DMS79 (cell line): ENCODE measurements at places on chromosomes 6 and 20.

GRCh38 chr6:155062866-155063341 is 67.8 kb downstream of the TIAM2 start:
- no peak for DNase-seq

DNA sequence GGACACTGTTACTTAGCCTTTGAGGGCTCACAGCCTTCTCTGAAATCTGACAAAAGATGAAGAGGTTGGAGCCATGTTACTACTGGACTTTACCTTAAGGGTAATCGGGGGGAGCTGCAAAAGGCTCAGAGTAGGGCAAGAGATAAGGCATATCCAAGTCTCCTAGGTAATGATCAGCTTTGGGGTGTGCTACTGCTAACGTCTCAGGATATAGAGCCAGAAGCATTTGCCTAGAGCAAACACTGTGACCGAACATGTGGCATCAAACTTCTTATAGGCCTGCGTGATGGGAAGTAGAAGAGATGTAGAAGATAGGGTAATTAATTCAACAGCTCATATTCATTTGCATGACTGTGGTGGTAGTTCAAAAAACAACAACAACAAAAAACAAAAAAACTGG is 11.1 kb downstream of the UBE2V1 start:
- no peak for DNase-seq

- no peak for DNase-seq
Measured at GRCh38 chr20:43383026-43383795, 74.5 kb upstream of the SRSF6 start.

DNA sequence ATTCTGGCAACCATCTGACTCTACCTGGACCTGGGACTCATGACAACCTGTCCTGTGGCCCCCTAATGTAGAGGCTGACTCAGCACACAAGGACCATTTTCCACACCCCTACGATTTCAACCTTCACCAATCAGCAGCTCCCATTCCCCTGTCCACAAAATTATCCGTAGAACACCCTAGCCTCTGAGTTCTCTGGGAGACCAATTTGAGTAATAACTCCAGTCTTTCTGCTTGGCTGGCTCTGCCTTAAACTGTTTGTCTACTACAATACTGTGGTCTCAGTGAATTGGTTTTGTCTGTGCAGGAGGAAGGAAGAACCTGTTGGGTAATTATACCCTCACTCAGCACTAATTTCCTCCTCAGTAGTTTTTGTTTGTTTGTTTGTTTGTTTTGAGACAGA is 99.3 kb upstream of the MRPS10 start:
- DNase-seq: no peak

DNA sequence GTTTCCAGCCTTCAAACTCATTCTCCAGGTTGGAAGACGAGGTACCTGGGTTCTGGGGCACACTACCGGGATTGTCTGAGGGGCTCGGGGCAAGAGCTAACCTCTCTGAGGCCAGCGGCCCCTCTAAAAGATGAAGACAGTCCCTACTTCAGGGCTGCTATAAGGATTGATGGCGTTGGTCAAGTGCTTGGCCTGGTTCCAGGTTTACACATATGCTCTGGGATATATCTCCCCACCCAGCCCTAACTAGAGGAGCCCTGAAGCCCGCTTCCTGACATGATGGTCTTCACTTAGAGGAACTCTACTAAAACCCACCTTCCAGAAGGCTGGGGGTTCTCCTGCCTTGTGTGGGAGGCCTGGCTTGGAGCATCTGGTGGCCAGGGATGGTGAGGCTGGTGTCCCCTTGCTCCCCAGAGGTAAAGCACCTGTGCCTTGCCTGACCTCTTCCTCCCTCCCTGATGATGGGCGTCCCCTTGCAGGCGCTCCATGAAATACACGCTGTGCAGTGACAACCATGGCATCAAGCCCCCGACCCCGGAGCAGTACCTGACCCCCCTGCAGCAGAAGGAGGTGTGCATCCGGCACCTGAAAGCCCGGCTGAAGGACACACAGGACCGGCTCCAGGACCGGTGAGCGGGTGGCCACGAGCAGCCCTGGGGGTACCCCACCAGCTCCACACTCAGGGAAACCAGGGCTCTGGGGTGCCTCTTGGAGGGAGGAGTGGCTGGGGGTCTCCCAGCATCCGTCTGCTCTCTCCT is 28.7 kb downstream of the SDCBP2 start:
- no peak for DNase-seq

DNA sequence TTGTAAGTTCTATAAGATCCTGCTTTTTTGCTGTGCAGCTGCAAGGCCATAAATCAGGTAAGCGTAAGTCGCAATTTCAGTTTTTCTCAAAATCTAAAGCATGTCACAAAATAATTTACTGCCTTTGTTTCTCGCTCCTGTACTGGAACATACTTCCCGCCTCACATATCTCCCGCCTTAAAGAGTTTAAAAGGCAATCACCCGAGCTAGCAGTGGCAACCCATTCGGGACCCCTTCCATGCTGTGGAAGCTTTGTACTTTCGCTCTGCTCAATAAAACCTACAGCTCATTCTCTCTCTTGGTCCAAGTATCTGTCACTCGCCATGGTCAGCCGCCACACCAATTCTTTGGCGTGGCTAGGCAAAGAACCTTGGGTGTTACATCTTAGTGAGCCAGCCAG is 34.0 kb downstream of the CEP85L start:
- no peak for DNase-seq

- no peak for DNase-seq
Measured at GRCh38 chr6:80182308-80182707, 75.8 kb downstream of the BCKDHB start.

- DNase-seq: no peak
Measured at GRCh38 chr6:74742793-74743508, 462.9 kb downstream of the COL12A1 start.

GRCh38 chr20:60652046-60652445 is 600.0 kb upstream of the CDH4 start:
- DNase-seq: no peak

- no peak for DNase-seq
Measured at GRCh38 chr6:149212206-149212605, 105.3 kb upstream of the TAB2 start.

- DNase-seq: no peak
Measured at GRCh38 chr6:329888-330691, 37.8 kb downstream of the DUSP22 start.

- DNase-seq: no peak
Measured at GRCh38 chr6:104521176-104521575, 338.5 kb downstream of the HACE1 start.
